ENCODE measurements at places on chromosomes 11 and 22.

DNA sequence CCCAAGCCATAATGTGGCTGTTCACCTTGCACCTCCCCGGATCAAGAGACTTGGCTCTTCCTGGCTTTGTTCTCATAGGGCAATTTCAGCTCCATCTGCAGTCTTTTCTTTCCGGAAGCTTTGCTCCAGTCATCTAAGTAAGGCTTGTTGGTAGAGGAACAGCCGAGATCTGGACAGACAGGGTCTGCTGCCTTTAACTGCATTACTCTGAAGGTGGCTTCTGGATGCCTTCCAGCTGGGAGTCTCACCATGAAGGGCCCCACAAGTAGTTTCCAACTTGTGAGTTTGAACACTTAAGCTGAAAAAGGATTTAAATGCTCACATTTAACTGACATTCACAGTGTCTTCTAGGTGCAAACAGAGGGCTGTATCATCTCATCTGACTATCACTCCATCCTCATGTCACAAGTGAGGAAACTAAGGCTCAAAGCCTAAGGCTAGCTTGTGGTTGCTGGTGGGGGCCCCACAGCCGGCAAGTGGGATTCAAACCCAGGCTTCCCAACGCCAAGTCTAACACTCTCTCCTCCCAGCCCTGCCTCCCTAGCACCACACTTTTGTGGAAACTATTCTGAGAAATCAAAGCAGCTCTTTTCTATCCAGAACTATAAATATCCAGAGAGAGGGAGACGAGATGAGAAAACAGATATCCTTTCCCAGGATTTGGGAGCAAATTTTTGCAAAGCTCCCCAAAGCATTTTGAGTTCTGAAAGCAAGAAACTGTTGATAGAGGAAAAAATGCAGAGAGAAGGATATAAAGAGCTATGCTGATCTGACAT is 58.4 kb downstream of the GALNT18 start:
- no peak for DNase-seq

- peak; percentile 65 for DNase-seq
Observed at GRCh38 chr11:69301455-69302401, 7.8 kb downstream of the MYEOV start.

DNA sequence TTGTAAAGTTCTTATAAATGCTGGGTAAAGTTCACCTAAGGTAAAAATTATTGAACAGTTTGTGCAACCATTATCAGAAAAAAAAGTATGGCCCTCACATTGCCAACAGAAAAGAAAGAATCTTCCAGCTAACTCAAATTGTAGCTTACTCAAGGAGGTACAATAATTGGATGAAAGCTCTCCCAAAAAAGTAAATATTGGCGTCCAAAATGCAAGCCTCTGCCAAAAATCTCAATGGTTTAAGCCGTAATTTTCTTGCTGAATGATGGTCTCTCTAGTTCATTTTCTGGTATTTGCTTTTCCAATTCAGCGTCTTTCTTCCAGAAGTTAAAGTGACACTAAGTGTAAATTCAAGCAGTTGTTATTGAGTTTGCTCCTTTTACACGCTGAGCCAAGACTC is 727.3 kb downstream of the LRRC4C start:
- no peak for DNase-seq

DNA sequence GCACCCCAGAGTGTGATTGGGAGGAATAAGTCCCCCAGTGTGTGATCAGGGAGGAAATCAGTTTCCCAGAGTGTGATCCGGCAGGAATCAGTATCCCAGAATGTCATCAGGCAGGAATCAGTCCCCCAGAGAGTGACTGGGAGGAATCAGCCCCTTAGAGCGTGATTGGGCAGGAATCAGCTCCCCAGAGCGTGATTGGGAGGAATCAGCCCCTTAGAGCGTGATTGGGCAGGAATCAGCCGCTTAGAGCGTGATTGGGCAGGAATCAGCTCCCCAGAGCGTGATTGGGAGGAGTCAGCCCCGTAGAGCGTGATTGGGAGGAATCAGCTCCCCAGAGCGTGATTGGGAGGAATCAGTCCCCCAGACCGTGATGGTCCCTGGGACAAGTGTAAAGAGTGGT is 81.1 kb upstream of the EIF3D start:
- no peak for DNase-seq

DNA sequence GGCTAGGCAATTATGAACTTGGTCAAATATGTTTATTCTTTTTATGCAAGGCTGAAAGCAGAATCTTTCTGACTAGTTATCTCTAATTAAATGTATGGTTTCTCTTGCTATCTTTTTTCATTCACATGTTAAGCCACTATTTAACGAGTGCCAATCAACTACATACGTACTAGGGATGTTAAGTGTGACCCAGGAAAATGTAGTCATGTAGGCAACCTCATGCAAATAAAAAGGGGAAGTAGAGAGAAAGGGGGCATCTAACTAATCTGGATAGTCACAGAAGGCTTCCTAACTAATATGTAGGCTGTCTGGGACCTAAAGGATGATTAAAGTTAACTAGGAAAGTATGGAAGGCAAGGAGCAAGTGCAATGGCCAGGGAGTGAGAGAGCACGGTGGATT is 23.5 kb downstream of the TBRG1 start:
- DNase-seq = no peak

DNA sequence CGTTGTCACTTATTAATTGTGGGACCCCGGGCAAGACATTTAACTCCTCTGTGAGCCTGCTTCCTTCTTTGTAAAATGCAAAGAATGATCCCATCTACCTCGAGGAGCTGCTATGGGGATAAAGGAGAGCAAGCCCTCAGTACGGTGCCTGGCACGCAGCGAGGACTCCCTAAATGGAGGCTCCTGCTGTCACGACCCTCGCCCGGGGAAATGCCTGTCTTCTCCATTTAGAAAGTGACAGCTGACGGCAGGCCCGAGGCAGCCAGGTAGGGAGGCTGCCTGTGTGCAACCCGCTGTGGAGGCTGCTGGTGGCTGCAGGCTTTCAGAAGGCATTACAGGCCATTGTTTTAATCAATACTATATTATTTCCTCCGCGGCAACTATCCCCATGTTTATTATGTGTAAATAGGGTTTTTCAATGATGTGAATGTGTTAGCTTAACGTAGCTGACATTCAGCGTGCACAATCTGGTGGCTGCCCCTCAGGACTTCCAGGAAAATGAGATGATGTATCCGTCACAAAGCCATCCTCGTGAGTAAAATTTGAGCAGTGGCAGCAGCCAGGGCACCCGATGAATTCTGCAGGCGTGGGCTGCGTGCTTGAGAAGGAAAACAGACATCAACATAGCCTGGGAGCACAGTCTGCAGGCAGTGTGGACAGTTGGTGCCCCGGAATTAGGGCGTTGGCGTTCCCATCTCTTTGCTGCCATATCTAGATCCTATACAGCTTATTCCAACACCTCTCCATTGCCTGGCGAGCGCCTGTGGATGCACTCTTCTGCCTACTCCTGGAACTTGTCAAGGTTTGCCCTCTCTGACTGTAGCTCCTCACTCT is 228.3 kb downstream of the ST3GAL4 start:
- DNase-seq = no peak

- DNase-seq = no peak
Observed at GRCh38 chr11:133957900-133958299, 1.1 kb upstream of the IGSF9B start.

GRCh38 chr11:120911943-120912342 is 112.0 kb upstream of the TBCEL start:
- no peak for DNase-seq

DNA sequence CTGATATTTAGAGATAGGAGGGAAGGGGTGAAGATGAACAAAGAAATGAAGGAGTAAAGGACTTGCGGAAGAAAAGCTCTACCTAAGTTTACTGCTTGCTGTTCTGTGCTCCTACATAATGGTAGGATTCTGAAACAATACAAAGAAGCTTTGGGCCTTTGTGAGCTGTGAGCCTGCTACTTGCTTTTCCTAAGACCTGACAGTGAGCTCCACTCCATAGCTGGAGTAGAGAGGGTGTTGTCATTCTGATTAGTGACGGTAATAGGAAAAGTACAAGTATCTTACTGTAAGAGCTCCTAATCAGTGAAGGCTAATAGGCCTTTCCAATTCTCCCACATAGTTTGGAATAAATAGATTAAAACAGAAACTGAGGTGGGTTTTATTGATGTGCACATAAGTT is 75.9 kb downstream of the PARVA start:
- no peak for DNase-seq

- DNase-seq = peak; percentile 12
Observed at GRCh38 chr22:33116841-33117547, 58.8 kb upstream of the SYN3 start.

DNA sequence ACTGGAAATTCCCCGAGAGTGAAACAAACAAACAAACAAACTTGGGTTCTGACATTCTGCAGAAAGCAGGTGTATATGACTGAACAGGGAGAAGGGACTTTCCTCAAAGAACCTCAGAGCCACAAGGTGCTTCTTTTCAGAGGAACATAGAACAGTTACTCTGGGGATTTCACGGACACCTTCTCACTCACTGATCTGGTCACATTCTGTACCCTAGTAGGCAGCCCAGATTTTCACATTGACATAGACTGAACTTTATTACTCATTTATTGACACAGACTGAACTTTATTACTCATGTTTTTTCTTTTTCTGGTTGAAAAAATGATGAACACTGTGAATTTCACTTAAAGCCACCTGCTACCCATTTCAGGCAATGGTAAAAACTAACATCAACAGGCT is 263.0 kb downstream of the OPCML start:
- DNase-seq = no peak

DNA sequence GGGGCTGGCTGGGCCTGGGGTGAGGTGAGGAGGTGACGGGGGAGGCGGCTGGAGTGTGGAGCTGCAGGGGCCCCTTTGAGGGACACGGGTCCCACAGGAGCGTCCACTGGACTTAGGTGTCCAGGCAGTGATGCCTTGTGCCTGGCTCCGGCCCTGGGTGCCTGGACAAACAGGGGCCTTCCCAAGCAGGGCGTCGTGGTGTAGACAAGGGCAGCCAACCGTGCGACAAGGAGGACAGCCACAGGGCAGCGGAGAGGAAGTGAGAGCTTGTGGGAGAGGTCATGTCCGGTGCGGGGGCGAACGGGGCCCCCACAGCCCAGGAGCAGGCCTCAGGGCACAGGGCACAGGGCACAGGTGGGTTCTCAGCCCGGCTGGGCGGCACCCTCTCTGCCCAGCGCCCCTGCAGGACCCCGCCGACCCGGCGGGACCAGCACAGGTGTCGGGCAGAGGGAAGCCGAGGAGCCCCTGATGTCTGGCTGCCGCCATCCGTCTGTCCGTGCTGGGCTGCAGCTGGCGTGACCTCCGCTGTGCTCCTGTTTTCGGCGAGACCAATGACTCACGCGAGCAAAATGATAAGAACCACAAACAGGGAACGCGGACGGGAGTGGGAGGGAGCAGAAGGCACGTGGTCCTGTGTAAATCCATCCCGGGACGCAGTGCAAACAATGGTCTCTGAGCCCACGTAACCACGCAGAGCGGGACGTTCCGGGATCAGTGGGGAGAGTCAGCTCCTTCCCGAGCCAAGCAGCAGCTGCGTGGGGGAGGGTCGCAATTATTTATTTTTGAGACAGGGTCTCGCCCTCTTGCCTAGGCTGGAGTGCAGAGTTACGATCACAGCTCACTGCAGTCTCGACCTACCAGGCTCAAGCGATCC is 49.1 kb upstream of the A4GALT start:
- DNase-seq = no peak

GRCh38 chr22:31866918-31867317 is 77.4 kb upstream of the YWHAH start:
- no peak for DNase-seq

DNA sequence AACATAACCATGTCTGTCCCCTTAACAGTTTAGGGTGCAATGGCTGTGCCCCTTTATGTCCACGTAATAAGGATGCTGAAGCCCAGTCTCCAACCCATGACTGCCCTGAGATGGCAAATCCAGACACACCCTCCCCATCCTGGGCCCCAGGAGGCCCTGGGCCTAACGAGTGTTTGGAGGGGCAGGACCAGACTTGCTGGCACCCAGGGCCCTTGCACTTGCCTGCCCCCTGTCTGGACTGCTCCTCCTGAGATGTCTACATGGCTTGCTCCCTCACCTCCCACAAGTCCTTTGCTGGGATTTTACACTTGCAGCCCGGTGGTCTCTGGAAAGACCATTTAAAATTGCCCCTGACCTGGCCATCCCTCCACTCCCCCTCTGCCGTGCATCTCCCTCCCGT is 132.2 kb upstream of the NECTIN1 start:
- no peak for DNase-seq

GRCh38 chr11:134538742-134539141 is 126.7 kb upstream of the B3GAT1 start:
- no peak for DNase-seq

- DNase-seq = no peak
Observed at GRCh38 chr11:122205036-122205435, 89.0 kb upstream of the BLID start.

GRCh38 chr22:49767355-49768062 is 60.2 kb downstream of the BRD1 start:
- DNase-seq = peak; percentile 30

DNA sequence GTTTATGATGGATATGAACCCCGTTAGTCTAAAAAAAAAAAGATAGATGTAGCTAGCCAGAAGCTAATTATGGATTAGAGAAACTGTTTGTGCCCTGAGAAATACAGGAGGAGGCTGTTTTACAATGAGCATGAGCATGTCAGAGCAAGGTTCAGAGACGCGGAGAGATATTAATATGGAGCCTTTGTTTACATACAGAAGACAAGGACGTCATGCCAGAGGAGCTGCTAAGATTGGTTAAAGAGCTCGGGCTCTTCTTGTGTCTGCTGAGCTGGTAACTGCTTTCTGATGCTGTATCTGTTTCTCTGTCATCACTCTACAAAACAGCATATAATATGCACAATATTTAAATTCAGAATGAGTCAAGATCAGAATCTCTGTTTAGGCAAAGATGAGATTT is 24.9 kb upstream of the CCDC89 start:
- DNase-seq = no peak

- DNase-seq = no peak
Observed at GRCh38 chr22:43109511-43109910, 1.0 kb upstream of the BIK start.

GRCh38 chr11:19872512-19873145 is 160.0 kb downstream of the NAV2 start:
- DNase-seq = no peak

- DNase-seq = no peak
Observed at GRCh38 chr22:48842583-48842945, 985.1 kb downstream of the BRD1 start.
